Ovary (tissue), 10 donors: ENCODE measurements at places on chromosomes 11 and 22. TPM values are rescaled to one million over a fixed set of nuclear protein-coding genes. Genes with fewer than 3 reads are reported as not detected.
A peak's percentile ranks its signal among the peaks of the same experiment; 100 is the strongest.

DNA sequence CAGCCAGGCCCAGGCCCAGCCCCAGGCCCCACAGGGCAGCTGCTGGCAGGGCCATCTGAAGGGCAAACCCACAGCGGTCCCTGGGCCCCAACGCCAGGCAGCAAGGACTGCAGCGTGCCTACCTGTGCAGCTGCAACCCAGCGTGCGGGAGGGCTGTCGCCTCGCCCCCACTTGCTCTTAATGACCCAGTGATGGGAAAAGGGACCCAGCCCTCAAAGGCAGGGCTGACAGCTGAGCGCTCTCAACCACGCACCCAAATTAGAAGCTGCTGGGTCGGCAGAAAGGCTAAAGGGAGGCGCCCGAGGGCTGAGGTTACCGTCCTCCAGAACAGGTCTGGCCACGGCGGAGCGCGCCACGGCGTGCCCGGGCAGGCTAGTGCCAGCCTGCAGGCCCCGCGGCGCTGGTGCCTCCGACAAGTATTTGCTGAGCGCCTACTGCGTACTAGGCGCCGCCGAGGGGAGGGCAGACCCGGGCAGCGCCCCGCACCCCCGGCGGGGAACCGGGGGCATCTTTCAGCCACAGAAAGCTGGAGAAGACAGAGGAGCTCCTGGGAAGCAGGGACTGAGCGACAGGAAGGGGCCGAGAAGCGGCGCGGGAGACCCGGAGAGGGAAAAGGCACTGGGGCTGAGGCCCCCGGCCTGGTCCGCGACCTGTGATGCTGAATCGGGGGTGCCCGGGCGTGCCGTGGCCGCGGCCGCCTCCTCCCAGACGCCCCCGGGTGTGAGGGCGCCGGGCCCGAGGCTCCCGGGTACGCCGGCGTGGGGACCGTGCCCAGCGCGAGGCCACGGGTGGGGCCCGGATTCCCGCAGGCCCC, 773 bp downstream of the HRAS start:
- peak; percentile 60 for DNase-seq

DNA sequence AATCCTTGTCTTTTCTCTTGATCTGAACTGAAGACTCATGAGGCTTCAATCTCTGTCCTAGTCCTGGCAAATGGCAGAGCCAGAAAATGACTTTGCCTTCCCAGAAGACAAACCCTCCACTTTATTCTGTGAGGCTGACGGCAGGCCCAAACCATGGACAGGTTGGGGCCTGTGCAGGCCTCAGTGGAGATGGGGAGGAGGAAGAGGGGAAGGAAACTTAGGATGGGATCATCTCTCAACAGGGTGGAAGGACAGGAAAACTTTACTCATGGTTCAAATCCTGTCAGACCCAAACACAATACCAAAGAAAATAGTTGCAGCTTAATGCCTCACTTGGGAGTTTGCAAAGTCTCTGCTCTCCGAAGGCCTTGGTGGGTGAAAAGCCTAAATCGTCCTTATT, 9.8 kb downstream of the RPL27A start:
- DNase-seq, result no peak

CELF1 gene
- polyA plus RNA-seq, result 48.3 TPM

CRYAB gene
- 301 TPM for polyA plus RNA-seq
